ENCODE measurements at places on chromosomes 3 and 15. TPM values are rescaled to one million over a fixed set of nuclear protein-coding genes. Genes with fewer than 3 reads are reported as not detected.

GRCh38 chr15:26759986-26760385 lies 12.9 kb downstream of the GABRB3 start:
- no peak for DNase-seq

GRCh38 chr15:96409215-96410138 lies 79.0 kb downstream of the NR2F2 start:
- DNase-seq = peak; percentile 5

DNA sequence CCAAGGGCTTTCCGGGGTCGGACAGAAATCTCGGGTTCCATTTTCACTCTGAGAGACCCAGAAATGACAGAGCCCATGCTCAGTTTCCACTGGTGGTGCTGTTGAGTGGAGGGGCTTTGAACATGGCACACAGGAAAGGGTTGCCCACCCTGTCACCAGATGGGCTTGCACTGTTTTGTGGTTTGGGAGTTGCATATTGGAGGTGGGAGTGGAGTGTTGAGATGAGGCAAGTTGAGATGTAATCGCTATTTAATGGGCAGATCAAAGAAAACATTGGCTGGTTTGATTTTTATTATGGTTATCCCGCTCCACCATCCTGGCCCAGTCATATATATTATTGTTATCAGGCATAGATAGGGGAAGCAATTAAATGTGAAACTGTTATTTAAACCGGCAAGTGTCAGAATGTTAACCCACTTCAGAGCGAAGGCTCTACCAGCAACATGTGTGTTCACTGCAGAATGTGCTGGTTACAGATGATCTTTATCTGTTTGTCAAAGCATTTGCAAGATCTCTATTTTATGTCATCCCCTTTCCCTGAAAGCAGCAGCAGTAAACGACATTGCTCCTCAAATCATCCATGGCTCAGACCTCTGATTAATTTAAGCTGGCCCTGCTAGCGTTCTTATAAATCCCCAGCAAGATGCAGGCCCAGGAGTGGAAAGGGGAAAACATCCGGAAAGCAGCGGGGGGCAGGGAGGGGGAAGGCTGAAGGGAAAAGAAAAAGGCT lies 58.3 kb upstream of the TSEN2 start:
- DNase-seq = no peak

The GASK1A gene
- 0.18 TPM for total RNA-seq

The GNAT1 gene
- not detected for total RNA-seq
